ENCODE measurements at places on chromosomes 5 and 9.
A peak's percentile ranks its signal among the peaks of the same experiment; 100 is the strongest.

DNA sequence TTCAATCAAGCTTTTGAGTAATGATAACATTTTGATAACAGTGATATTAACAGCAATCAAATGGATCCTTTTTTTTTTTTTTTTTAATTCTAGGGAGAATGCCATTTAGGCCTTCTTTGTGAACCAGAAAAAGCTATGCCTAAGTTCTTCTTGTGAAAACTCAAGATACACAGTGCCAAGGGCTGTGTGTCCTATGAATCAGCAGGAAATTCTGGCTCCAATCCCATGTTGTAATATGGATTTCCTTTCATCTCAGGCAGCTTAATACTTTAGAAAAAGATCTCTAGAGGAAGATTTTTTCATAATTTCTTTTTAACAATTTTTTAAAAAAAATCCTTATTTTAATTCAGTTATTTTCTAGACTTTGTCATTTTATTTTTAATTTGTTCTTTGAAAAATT lies 96.1 kb downstream of the NUDT12 start:
- DNase-seq, result no peak

- no peak for DNase-seq
Measured at GRCh38 chr9:134063571-134064450, 4.0 kb downstream of the BRD3 start.

DNA sequence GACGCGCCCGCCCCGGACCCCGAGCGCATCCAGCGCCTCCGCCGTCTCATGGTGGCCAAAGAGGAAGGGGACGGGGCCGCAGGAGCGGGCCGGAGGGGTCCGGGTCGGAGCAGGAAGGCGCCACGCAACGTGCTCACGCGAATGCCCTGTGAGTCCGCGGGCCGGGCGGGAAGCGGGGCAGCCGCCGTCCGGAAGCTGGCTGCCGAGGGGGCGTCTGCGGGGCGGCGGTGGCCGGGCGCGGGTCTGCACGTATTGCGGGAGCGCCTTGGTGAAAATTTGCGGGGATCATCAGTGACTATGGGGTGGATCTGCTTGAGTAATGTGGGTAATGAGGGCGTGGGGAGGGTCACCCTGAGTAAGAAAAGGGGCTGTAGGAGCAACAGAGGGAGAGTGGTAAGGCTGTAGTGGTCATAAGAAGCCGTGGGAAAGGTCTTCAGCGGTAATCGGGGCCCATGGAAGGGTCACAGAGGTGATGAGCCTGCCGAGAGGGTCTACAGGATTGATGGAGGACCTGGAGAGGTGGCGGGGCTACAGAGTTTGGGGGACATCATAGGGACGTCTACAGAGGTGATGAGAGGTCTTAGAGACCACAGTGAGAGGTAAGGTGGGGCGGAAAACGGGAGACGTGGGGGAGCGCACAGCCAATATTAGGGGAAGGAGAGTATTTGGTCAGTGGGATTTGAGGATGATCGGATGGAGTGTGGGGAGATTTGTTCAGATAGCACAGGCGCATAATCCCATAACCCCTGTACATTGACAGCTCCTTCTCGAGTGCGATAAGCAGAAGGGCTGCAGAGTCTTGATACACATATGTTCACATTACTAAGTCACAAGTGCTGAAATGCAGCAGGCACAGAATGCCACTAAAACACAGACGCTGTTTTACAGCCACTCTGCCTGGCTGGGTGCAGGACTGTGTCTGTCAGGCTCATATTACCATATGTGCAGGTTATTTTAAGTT lies 819 bp downstream of the LSM11 start:
- no peak for DNase-seq

DNA sequence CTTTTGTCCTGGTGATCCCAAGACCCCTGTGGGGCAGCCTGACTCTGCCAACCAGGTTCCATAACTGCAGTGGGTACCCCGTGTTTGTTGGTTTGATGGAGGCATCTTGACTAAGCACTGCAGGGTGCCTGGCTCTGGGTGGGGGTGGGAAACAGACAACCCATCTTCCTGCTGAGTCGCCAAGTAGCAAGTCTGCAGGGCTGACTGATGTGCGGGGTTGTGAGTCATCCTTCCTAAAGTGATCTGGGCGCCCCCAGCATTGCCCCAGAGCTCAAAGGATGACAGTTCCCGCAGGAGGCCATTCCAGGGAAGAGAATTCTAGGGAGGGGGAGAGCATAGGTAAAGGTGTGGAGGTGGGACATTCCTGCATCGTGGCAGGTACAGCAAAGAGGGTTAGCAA lies 23.5 kb downstream of the DAB2IP start:
- no peak for DNase-seq

GRCh38 chr9:69412741-69413150 lies 87.7 kb downstream of the ENTREP1 start:
- DNase-seq, result no peak

GRCh38 chr9:18608371-18608770 lies 134.4 kb downstream of the ADAMTSL1 start:
- no peak for DNase-seq

GRCh38 chr5:98723061-98723460 lies 50.4 kb upstream of the RGMB start:
- DNase-seq, result no peak

GRCh38 chr5:38032149-38032548 lies 192.3 kb upstream of the GDNF start:
- DNase-seq, result no peak

GRCh38 chr5:1026700-1027621 lies 18.4 kb downstream of the NKD2 start:
- no peak for DNase-seq

GRCh38 chr9:98360176-98360708 lies 104.8 kb upstream of the TBC1D2 start:
- no peak for DNase-seq

- DNase-seq, result peak; percentile 63
Measured at GRCh38 chr9:114738581-114739316, 56.8 kb upstream of the TEX48 start.

- DNase-seq, result no peak
Measured at GRCh38 chr5:123951582-123951977, 439.6 kb downstream of the CSNK1G3 start.

GRCh38 chr9:35960039-35960655 lies 2.2 kb upstream of the OR2S2 start:
- no peak for DNase-seq

DNA sequence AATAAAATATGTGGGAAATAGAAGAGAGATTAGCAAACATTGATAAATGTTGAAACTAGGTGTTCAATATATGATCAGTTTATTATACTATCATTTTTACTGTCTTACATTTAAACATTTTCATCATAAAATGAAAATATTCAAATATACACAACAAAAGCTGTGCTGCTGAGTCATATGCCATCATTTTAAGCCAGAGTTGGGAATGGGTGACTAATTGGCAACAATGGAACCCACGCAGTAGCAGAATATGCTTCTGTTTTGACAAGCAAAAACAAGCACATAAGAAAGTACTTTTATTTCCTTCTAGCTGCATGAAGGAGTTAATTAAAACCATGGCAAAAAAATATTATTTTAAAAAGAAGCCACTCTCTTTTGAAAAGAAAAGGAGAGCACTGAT lies 340.0 kb upstream of the EDIL3 start:
- DNase-seq, result no peak

DNA sequence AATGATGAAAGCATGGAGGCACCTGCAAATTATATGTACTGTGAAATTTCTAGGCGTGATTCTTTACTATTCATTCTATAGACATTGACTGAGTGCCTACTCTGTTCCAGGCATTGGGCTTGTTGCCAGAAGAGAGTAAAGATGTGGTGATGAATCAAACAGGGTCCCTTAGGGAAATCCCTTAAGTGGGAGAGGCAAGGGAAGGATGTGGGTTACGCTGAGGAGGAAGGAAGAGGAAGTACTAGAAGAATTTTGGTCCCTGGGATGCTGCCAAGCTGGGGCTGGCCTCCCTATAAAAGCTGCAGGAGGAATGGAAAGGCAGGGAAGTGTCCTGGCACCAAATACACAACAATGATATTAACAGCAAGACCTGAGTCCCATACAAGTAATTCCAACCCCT lies 76.7 kb upstream of the SPOCK1 start:
- no peak for DNase-seq

DNA sequence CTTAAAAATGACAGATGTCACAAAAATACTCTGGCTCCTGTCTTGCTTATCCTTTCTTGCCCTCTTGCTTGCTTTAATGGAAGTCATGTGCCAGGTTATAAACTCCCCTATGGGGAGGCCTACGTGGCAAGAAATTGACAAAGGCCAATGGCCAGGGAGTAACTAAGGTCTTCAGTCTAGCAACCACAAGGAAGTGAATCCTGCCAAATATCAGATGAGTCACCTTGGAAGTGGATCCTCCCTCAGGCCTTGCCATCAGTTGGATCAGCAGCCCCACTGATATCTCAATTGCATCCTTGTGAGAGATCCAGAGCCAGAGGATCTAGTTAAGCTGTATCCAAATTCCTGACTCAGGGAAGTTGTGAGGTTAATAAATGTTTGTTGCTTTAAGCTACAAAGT lies 82.8 kb downstream of the CAAP1 start:
- DNase-seq, result no peak

DNA sequence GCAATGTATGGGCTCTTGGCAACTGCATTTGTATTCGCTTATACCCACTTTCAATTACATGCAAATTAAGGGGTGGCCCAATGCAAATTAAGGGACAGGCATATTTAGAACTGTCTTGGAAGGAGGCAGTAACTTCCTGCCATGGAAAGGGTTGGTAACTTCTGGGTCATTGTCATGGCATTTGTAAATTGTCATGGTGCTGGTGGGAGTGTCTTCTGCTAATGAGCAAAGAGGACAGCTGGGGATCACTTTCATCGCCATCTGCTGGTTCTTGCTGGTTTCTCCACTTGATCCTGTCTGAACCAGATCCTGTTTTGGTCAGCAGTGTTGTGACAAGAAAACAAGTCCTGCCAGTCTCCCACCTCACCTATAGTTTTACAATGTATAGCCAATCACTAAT lies 23.3 kb upstream of the UGT3A2 start:
- no peak for DNase-seq

- DNase-seq, result no peak
Measured at GRCh38 chr5:120532835-120533234, 68.7 kb downstream of the PRR16 start.

DNA sequence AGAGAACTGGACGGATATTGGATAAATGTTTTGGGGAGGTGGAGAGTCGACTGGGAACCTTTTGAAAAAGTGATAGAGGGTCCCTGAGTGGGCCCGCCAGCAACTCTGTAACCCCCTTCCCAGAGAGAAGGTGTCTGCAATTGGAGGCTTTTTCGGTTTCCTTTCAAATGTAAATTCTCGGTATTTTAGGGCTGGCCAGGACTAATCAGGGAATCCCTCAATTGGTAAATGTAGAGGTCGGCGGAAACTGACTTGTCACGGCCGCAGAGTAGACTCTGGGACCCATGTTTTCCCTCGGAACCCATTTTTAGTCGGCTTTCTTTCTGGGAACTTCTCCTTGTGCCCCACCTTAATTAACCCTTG lies 524 bp downstream of the CCNB1 start:
- DNase-seq, result no peak

- DNase-seq, result no peak
Measured at GRCh38 chr5:150401376-150402228, 11.1 kb downstream of the CD74 start.

GRCh38 chr5:28809811-28810750 lies 1771.7 kb upstream of the CDH9 start:
- DNase-seq, result no peak

GRCh38 chr5:137758121-137758520 lies 4.0 kb upstream of the HNRNPA0 start:
- DNase-seq, result no peak

DNA sequence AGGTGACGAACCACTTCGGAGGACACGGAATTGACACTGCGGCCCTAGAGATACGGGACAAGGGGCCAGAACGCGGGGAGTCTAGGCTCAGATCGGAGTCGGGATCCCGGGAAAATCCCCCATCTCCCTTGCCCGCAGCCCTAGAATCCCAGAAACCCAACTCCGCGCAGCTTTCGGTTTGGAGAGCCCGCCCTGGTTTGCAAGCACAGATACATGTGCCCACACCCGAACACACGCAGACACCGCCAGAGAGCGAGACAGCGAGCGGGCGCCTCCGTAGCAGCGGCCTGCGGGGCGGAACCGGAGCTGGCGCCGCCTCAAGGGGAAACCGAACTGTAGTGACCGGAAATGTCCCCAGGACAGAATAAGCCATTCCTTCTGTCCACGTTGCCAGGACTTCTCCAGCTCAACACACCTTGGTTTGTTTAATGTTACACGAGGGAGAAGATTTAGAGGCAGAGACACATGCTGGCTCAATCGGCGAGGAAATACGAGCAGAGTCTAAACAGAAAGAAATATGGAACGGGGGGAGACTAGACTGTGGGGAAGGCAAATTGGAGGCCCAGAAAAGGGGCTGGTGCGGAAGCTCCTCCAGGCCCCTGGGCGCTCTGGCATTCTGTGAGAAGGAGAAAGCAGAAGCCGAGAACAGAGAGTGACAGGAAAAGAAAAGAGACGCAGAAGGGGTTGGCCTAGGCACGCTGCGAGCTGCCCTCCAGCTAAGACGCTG lies 2.9 kb upstream of the PAX5 start:
- peak; percentile 43 for DNase-seq

- DNase-seq, result peak; percentile 24
Measured at GRCh38 chr5:33588654-33589372, 148.0 kb downstream of the TARS1 start.

DNA sequence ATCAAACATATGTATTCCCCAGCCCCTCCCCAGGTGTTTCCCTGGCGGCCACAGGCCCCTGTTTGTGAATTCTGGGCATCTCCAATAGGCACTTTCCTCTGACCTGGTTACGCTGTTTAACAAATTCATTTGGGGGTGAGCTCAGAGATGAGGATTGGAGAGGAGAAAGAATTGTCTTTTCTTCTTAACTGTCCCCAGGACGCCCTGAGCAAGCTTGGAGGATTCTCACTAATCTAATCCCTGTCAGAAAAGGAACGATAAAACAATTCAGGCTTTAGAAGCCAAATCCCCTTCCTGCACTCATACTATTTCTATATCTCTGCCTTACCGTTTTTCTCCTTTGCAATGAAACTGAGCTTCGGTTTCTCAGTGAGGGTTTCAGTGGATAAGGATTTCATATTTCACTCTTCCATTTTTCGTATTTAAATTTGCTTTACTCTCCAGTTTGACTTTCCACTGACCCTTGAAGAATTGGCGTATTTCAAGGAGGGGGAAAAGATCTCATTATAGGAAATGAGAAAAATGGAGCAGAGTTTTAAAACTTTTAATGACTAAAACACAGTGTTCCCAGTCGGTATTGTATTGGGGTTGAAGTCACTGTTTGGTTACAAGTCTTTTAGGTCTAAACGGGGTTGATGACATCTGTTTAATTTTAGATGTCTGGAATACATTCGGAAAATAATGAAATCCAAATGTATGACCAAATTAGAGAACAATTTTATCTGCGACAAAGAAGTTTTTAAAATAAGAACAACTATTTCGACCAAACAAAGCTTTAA lies 180.1 kb downstream of the MACROH2A1 start:
- DNase-seq, result no peak

- no peak for DNase-seq
Measured at GRCh38 chr5:177540438-177540837, 13.9 kb downstream of the FAM193B start.

- DNase-seq, result no peak
Measured at GRCh38 chr5:67246108-67246507, 49.5 kb upstream of the CD180 start.
